Endothelial cell (in vitro differentiated cells): ENCODE measurements at places on chromosomes 3 and 15.
A peak's percentile ranks its signal among the peaks of the same experiment; 100 is the strongest.

DNA sequence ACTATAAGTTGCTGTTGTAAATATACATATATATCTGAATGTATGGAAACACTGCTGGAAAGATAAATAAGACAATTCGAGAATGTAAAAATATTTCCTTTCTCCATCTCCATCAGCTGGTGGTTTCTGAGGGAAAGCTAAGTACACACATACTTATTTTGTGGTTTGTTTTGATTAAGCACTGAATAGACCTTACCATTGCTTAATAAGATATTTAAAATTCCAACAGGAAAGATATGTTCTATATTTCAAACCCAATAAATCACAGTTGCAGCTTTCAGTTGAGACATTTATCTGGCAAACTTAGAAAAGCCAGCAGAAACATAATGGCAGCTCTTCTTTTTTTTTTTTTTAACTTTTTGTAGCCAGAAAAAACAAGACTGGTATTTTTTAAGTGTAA lies 160.4 kb downstream of the VGLL3 start:
- no peak for DNase-seq

- no peak for DNase-seq
Observed at GRCh38 chr15:33095641-33096040, 98.9 kb downstream of the FMN1 start.

DNA sequence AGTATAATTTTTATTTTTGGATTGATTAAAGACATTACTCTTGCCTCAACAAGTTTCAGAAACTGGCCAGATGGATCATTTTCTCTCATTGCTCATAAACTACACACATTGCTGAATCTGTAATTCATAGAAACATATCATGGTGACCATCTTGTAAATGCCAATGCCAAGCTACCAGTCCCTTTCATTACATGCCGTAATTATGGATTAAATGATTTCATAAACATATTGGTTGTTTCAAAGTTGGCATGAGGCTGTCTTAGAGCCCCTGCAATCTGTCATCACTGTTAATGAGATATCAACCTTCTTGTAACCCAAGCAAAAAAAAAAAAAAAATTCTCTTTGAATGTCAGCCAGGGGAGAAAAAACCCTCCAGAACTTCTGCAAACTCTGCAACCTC lies 112.2 kb downstream of the DCLK3 start:
- DNase-seq, result no peak

GRCh38 chr15:63211549-63211948 lies 22.1 kb downstream of the RAB8B start:
- DNase-seq, result no peak

DNA sequence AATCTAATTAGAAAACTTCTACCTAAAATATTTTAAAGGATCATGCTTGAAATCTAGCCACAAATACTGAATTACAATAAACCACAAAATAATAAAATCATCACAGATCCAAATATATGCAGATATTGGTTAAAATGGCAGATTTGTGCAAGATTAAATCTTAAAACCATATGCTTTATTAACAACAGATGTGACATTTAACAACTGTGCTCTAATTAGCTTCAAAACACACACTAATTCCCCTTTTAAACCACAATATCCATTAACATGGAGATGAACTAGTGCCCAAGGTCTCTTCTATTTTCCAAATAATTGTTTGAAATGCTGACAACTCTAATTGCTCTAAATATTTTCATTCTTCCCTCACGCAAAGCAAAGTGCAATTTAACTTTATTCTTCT lies 1530.3 kb downstream of the SI start:
- no peak for DNase-seq

DNA sequence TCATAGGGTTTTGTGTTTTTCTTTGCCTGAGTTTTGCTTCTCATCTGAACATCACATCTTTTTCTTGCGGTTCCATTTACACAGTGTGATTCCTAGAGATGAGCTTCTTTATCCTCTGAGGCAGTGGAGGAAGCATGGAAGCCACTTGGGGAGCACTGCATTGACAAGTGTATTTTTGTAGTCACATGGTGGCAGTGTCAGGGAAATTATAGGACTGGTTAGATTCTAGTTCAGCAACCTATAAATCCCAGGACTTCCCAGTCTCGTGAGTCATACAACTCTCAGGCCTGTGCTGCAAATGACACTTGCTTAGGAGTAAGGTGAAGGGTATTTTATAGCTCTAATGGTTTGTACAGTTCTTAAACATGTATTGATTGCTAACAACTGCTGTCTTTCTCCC lies 58.4 kb downstream of the RBM6 start:
- DNase-seq, result no peak

GRCh38 chr3:142857056-142857455 lies 31.8 kb downstream of the PCOLCE2 start:
- DNase-seq, result peak; percentile 40

DNA sequence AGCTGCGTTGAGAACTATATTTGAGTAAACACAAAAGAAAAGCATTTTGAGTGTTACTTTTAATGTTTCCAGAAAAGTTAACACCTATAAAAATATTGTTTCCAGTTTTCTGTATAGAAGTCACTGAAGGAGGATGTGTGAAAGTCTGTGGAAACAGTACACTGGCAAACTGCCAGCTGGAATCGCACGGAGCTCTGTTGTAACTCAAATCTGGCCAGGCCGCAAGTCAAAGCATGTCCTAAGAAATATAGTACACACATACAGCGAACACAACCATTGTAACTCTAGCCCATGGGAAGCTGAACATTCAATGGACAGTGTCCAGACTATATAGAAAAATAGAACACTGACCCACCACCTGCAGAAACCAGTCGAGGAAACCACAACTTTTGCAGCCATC lies 657.2 kb downstream of the FHIT start:
- no peak for DNase-seq
